Stimulated activated CD4-positive, alpha-beta T cell treated with anti-CD3 and anti-CD28 coated beads, Interleukin-4, amount 100 ng/mL, for 4 hours (primary cell): ENCODE measurements at places on chromosomes 7 and 10.

DNA sequence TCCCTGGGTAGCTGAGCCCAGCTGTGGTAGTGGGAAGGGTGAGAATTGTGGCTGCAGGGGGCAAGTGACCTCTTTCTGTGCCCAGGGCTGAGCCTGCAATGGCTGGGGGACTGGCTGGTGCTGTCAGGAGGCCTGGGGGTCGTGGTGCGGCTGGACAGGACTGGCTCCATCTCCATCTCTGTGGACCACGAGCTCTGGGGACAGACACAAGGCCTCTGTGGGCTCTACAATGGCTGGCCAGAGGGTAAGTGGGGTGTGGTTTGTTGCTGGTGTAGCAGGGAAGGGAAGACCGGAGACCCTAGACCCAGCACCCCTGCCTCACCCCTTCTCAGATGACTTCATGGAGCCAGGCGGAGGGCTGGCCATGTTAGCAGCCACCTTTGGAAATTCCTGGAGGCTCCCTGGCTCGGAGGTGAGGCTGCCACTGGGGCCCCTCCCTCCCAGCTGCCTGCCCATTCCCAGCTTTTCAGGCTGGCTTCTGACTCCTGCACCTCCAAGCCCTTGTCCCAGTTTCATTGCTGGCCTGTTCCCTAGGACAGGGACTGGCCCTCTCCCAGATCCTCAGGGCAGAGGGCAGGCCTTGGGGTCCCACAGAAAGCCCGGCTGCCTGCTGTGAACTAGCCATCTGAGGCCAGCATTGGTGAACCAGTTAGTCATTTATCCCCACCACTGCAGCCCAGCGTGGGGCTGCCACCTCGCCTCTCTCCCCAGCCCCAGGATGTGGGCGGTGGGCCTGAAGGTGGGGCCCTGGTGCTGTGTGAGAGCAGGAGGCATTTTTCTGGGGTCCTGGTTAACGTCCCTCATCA, 5.5 kb upstream of the ZNF467 start:
- DNase-seq: no peak

DNA sequence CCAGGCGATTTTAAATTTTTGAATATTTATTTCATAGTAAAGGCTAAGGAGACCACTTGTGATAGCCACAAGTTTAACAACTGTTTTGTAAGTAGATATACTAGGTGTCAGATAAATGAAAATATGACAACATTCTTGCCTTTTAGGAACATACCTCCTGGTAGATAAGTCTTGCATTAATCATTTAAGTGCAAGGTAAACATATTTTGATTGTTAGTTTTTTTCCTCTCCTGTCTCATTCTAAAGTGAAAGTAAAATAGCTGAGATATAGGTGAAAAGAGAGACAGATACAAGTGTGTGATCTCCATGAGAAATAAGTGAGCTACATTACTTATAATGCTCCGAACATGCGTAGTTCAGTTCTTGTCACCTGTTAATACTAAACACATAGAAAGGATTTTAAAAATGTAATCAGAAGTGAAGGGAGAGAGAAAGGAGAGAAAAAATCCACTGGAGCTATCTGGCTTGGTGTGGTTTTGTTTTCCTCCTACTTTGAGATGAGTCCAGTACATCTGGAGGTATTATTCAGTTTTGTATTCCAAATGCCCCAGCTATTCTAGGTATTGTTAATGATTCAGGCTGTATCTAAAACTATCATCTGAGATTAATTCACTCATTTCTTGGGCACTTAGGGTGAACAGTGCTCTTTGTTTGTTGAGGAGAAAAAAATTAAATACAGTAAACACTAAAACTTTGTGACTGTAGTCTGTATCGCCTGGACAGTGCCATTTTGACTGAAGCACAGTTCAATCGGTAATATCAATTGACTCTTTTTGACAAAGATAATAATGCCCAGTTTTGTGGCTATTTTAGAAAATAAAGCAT, 21.2 kb downstream of the GLCCI1 start:
- no peak for DNase-seq

DNA sequence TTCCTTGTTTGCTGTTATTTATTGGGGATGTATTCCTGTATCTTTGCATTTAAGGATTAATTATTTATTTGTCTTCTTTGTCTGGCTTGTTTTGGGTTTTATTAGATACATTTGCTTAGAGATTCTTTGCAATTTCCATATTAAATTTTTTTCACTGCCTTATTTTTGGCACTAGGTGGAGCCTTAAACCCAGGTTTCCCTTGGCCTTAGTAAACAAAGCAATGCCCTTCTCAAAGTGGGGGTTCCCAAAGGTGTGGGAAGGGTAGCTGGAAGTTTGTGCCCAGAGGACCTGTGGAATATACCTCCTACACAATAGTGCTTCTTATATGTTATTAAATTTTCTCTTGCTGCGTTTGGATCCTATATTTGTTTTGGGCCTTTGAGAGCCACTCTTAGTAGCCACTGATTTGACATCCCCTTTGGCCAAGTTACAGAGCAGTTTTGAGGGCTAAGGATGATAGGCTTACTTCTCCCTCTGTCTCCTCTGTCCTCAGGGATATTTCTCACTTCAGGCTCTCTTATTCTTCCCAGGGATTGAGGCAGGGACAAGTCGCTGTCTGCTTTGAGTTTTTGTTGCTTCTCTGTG, 162.3 kb downstream of the ITGB1 start:
- DNase-seq: no peak

DNA sequence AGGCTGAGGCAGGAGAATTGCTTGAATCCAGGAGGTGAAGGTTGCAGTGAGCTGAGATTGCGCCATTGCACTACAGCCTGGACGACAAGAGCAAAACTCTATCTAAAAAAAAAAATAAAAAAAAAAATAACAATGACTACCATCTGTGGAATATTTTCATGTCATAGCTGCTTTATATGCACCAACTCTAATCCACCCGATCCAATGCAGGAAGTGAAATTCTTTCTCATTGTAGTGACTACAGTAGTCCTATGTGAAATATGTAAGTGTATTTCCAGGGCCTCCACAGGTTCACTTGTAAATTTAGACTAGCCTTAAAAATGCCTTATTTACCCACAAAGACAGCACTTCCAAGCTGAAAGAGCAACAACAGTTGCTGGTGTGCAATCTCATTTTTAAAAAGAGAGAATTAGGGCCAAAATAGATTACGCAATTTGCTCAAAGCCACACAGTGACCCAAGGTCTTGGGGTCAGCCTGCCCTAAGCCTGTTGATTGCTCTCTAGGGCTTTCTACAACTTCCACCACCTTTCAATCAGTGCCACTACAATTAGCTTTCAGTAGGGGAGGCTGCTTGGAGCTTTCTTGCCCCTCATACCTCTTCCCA, 25.8 kb upstream of the EGFR start:
- no peak for DNase-seq

DNA sequence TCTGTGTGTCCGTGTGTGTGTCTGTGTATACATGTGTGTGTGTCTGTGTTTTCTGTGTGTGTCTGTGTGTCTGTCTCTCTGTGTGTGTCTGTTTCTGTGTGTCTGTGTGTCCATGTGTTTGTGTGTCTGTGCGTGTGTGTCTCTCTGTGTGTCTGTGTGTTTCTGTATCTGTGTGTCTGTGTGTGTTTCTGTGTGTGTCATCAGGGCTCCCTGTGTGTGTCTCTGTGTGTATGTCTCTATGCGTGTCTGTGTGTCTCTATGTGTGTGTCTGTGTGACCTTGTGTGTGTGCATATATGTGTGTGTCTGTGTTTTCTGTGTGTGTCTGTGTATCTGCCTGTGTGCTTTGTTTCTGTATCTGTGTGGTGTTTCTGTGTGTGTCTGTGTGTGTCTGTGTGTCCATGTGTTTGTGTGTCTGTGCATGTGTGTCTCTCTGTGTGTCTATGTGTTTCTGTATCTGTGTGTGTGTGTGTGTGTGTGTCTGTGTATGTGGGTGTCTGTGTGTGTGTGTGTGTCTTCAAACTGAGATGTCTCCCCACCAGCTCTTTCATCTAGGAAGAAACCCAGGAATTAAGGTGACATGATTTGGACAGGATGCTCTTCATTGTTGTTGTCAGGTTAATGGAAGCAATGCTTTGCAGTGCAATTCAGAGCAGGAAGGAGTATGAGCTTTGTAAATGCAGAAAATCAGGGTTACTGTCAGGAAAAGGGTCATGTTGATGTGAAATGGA, 20.7 kb upstream of the PPIF start:
- DNase-seq: no peak

- DNase-seq: peak; percentile 29
These were observed 52.2 kb upstream of the MKI67 start for GRCh38 chr10:128178302-128178958.

DNA sequence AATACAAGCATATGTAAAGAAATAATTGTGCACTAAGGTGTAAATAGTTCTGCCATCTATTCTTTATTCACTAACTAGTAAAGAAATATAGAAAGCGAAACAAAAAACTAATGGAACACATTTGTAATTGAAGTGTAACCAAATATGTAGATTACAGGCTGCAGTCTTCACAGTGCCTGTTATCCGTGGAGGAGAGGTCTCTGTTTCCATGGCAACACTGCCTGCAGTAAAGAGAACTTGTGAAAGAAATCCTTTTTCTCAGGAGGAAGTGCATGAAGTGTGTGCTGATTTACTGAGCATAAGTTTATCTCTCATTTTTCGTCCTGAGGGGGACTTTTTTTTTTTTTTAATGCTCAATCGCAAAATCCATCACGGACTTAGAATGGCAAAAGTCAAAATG, 102.5 kb downstream of the APBB1IP start:
- no peak for DNase-seq

GRCh38 chr7:20374399-20374798, 43.7 kb downstream of the ITGB8 start:
- DNase-seq: no peak

DNA sequence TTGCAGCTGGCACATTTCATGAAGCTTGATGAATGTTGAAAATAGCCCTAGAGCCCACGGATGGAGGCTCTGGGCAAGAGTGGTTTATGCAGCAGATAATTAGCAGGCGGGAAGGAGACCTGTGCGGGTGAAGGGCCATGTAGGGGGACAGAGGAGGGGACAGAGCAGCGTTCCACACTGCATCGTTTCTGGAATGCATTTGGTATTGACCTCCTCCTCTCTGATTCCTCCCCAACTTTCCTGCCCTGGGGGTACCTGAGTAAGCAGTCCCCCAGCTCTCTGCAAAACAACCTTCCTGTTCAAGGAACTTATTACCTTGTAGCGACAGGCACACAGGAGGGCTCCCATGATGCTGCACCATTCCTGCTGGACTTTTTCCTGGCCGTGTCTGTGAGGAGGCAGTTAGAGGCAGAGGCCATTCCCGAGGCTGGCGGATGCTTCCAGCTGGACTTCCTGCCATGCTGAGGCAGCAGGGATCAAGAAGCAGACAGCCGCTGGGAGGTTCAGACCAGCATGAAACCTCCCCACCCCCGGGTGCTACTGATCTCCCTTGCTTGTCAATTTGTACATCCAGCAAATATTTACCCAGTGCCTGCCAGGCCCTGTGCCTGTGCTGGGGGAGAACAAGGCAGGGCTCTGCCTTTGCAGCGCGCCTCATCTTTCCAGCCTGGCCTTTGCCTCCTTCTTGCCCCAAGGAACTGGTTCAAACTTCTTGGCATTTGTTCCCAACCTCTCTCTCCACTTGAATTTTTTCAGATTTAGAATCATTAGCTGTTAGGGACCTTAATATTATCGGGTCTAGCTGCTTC, 28.7 kb downstream of the SLC29A3 start:
- no peak for DNase-seq

DNA sequence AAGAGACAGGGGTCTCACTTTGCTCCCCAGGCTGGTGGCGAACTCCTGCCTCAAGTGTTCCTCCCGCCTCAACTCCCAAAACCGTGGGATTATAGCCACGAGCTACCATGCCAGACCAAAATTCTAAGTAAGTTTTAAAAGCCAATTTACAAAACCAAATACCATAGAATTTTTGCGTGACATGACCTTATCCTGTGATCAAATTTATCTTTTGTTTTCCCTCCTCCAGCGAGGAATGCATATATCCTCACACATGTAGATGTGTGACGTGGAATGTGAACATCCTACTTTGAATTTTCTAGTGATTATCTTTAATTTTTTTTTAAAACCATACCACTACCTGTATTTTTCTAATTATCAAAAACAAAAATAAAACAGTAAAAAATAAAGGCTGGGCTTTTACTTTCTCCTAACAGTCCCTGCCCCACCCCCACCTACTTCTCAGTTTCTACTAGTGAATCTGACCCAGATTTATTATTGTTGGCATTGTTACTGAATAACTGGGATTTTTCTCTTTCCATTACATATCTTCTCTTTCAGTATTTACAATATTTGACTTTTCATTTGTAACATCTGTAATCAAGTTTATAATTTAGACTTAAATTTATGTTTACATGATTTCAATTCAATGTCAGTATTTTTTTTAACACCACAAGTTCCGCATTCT, 26.0 kb downstream of the CYTH3 start:
- no peak for DNase-seq

DNA sequence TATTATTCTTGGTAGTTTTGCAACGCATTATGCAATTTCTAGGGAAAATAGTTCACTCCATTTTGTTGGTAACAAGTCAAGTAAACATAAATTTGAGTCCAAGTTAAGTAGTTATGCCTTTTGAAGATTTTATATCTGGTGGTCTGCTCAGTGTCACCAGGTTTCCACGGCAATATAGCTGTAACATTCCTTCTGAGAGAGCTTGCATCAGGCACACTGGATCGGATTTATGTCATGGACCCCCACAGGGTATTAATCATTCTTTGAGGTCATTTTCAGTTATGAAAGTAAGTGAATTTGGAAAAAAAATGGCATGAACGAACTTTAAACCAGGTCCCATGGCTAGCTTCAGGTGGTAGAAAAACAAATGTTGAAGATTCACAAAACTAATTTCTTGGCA, 136.3 kb downstream of the POLR1F start:
- DNase-seq: no peak

DNA sequence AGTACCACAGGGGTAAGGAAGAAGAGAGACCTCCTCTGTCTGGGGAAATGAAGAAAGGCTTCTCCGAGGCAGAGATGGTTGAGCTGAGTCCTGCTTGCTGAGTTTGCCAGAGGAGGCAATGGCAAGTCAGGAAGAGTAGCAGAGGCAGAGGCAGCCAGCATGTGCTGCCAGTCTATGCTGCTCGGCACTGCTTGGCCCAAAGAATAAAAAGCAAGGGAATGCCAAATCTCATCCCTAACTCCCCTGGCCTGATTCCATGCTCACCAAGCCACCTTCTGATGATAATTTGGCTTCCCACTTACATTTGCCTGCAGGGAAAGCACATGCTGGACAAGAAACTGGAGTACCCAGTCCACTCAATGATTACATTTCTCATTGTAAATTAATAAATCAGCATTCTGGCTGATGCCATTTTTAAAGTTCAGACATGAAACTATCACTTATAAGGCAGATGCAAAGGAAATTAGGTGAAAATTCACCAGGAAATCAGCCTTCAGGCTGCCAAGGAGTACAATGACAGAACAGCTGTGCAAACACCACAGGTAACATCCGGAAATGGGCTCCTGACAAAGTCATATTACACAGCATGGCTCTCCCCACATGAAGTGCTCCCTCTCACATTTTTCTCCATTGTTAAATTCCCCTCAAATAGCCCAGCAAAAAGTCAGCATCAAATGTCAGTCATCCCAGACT, 245.9 kb downstream of the MTERF1 start:
- DNase-seq: no peak
